ENCODE measurements at places on chromosomes 5 and 9.

DNA sequence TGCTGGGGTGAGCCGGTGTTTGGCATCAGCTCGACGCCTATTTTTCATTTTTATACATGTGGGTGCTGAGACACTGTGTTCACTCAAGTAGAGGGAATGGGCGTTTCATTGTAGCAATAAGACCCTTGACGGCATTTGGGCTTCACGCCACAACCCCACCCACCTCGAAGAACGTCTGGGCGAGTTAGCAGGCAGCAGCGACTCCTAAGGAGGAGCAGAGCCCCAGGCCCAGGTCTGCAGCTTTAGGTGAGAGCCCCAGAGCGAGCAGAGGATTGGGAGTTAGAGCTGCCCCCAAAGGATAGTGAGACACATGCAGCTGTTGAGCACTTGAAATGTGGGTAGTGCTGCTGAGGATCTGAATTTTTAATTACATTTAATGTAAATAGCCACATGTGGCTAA, 1.6 kb upstream of the ZFP62 start:
- no peak for DNase-seq

DNA sequence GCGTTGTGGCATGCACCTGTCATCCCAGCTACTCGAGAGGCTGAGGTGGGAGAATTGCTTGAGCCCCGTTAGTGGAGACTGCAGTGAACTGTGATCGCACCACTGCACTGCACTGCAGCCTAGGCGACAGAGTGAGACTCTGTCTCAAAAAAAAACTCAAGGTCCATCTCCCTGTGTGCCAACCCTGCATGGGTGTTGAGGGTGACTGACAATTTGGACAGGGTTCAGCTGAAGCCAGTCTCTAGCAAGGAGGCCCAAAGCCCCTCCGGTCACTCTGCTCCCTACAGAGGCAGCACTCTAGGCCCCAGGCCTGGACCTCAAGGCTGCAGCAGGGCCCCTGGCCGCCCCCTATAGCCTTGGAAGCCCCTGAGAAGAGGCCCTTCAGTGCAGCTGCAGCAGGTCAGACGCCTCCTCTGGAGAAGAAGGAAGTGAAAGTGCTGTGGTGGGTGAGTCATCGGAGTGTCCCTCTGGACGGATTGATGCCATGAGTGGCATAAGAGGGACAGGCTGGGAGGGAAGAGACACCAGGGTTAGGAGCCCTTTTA, 39.2 kb upstream of the NEK6 start:
- peak; percentile 79 for DNase-seq

- no peak for DNase-seq
Observed at GRCh38 chr9:137441289-137441934, at the start of gene ENTPD8. TSS of gene ENTPD8 (minus strand) at chr9:137441357. CDS start at chr9:137438285, 3,072 bp downstream.

DNA sequence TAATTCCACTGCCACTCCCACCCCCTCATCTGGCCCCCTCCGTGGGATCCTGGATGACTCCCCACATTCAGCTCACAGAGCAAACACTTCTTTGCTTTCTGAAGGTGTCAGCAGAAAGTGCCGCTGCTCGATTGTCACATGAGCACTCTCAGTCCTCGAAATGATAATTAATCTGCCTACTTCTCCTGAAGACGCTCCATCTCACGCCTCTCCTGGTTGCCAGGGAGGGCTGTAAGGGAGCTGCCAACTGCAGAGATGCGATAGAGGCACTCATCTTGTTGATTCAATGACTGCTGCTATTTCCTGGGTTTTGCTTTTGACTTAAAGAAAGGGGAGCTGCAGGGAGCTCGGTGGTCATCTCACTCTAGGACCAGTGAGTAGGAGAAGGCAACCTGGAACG, 206.5 kb downstream of the DAB2IP start:
- no peak for DNase-seq

DNA sequence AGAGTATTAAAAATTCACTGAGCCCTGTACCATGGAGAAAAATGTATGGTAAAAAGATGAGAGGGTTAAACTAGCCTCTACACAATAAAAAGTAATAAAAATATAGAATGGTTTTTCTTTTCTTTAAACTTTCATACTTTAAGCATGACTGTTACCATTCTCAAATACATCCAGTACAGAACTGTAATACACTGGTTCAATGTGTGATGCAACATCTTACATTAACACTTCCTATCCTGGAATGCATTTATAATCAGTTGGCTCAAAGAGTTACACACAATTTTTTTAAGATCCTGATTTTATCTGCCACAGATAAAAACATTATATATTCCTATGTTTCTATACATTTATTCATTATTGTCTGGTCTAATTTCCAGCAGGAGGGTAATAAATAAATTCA, 4.7 kb downstream of the GNAQ start:
- no peak for DNase-seq

DNA sequence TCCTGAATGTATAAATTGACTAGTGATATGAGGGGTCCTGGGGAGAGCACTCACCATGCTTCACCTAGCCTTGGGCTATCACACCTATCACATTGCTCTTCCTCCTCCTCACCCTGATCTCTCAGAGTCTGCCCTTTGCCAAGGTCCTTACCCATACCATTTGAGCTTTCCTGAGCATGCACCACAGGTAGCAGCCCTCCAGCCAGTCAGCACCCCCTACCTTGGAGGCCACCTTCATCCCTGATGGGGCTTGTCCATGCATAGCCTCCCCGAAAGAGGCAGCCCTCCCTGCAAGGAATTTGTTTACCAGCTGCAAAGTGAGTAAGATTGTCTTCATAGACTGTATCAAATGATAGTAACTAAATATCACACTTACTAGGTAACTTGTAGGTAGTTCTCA, 83.1 kb downstream of the ALDH7A1 start:
- no peak for DNase-seq

GRCh38 chr9:99172124-99173091, 49.3 kb downstream of the ALG2 start:
- DNase-seq = no peak

GRCh38 chr5:14399054-14399692, 182.4 kb upstream of the OTULINL start:
- no peak for DNase-seq

DNA sequence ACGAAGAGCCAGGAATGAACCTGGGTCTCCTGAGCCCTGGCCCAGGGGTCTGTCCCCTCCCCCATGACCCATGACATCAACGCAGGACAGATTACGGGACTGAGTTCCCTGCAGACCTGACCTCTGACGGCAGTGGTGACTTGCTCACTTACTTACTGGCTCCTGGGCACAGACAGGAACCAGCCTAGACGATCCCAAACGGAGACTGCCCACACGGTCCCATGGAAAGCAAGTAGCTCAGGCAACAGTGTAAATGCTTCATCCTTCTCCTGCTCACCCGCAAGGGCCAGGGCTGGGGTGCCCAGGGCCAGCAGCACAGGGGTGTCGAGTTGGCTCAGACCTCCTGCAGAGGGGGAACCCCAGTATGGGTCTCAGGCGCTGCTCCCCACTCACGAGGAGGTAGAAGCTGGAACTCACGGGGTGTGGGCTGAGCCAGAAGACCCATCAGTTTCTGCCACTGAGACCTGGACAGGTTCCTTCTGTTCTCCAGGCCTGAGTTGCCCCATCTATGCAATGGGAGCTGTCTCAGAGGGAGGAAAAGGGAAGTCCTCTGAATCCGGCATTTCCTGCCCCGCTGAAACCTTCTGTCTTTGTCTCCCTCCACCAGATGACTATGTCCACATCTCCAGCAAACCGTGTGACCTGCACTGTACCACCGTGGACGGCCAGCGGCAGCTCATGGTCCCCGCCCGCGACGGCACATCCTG, 5.6 kb downstream of the ADAMTSL2 start:
- no peak for DNase-seq

- DNase-seq = no peak
Observed at GRCh38 chr9:76441551-76442322, 17.2 kb upstream of the GCNT1 start.

DNA sequence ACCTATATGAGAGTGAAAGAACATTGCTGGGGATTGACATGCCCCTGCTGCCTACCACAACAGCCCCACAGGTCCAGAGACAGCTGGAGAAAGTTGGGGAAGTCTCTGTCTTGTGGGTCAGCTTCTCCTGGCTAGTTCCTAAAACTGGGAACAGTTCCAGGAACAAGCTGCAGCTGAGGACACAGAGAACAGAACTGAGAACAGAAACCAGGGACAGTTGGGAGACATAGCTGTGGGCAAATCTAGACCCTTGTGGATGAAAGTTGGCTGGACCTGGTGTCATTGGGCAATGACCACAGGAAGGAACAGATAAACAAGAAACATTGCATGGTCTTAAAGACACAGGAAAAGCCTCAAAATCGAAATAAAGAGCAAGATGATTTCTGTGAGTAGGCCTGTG, 58.3 kb upstream of the MOCS2 start:
- DNase-seq = no peak
